Vagina (tissue), 2 donors: ENCODE measurements at places on chromosomes 3 and 15. TPM values are rescaled to one million over a fixed set of nuclear protein-coding genes. Genes with fewer than 3 reads are reported as not detected.

- DNase-seq: no peak
- no peaks in the 10 kb centered on the region for H3K36me3 ChIP-seq
- H3K27ac ChIP-seq: no peak overlapping the region
- peaks cover 17% of the 10 kb centered on the region for H3K4me1 ChIP-seq
- H3K27me3 ChIP-seq: peaks cover 12% of the 10 kb centered on the region
Observed at GRCh38 chr3:32817257-32817557, 590 bp upstream of the TRIM71 start.

DNA sequence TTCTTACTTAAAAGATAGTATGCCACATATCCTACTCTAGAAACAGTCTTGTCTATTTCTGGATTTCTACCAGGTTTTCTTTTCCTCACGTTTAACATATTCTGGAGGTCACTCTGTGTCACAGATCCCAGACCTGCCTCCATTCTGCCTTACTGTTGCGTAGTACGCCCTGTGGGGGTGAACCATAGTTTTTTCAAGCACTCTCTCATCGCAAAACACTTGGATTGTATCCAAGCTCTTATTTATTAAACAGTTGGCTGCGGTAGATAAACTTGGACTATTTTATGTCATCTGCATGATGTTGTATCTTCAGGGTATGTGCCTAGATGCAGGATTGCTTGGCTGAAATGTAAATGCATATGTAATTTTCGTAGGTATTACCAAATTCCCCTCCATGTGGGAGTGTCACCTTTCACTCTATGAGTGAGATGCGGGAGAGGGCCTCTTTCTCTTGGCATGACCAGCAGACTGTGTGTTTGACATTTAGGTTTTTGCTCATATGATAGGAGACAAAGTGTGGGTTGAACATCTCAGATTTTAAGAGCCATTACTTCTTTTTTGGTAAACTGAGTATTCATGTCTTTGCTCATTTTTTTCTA, 55.8 kb downstream of the ABTB1 start:
- H3K4me1 ChIP-seq: no peaks in the 10 kb centered on the region
- H3K27me3 ChIP-seq: no peaks in the 10 kb centered on the region
- H3K4me3 ChIP-seq: no peak overlapping the region
- H3K27ac ChIP-seq: no peak overlapping the region
- DNase-seq: no peak

GRCh38 chr15:40929660-40930429, 705 bp downstream of the DLL4 start:
- peaks cover 62% of the 10 kb centered on the region for H3K4me1 ChIP-seq
- no peaks in the 10 kb centered on the region for H3K36me3 ChIP-seq
- no peak for DNase-seq
- H3K27me3 ChIP-seq: peaks cover 18% of the 10 kb centered on the region
- H3K27ac ChIP-seq: no peak overlapping the region

- no peaks in the 10 kb centered on the region for H3K36me3 ChIP-seq
- H3K27me3 ChIP-seq: no peaks in the 10 kb centered on the region
- H3K4me1 ChIP-seq: no peaks in the 10 kb centered on the region
- no peak overlapping the region for H3K27ac ChIP-seq
- no peak for DNase-seq
- no peak overlapping the region for H3K4me3 ChIP-seq
Observed at GRCh38 chr3:178486903-178487302, 49.3 kb upstream of the KCNMB2 start.

Gene DNAH1
- total RNA-seq: 12.3 TPM

GRCh38 chr15:78993931-78994530, 49.2 kb upstream of the CTSH start:
- H3K4me3 ChIP-seq: no peak overlapping the region
- no peaks in the 10 kb centered on the region for H3K36me3 ChIP-seq
- no peaks in the 10 kb centered on the region for H3K27me3 ChIP-seq
- no peak for DNase-seq
- H3K4me1 ChIP-seq: peaks cover 30% of the 10 kb centered on the region

Gene GOLGA8B
- 68.0 TPM for total RNA-seq

DNA sequence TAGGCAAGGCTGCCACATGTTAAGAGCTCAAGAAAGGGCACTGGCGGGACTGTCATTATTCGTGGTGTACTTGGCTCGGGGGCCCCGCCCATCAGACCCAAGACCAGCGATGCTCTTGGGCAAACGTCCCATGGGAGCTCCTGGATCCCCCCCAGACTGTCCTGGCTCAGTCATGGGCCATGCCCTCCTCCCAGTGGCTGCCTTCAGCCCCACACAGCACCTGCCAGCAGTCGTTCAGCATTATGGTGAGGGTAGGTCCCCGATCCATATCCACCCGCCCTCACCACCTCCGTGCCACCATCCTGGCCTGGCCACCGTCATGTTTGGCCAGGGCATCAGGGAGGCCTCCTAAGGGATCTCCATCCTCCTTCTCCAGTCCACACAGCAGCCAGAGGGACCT, 51.4 kb upstream of the IQSEC1 start:
- H3K4me3 ChIP-seq: no peak overlapping the region
- no peaks in the 10 kb centered on the region for H3K36me3 ChIP-seq
- H3K27ac ChIP-seq: no peak overlapping the region
- DNase-seq: no peak

Gene PEX11A
- 4.7 TPM for total RNA-seq

DNA sequence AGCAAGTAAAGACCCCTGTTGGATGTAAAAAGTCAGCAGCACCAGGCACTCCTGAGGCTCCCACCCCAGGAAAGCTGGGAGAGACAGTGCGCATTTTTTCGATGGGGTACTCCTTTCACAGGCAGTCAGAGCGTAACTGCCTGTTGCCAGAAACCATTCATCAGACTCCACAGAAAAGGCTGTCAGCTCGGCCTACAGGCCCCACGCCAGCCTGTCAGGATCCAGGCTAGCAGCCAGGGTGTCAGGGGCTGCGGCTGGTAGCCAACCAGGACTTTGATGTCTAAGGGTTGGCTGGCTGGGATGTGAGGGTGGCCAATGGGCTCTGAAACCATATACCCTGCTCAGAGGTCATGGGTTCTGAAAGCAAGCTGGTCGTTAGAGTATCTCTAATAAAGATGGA, 164.5 kb downstream of the WNT5A start:
- no peaks in the 10 kb centered on the region for H3K36me3 ChIP-seq
- no peaks in the 10 kb centered on the region for H3K27me3 ChIP-seq
- no peak overlapping the region for H3K4me3 ChIP-seq
- no peak for DNase-seq
- peaks cover 8% of the 10 kb centered on the region for H3K4me1 ChIP-seq

DNA sequence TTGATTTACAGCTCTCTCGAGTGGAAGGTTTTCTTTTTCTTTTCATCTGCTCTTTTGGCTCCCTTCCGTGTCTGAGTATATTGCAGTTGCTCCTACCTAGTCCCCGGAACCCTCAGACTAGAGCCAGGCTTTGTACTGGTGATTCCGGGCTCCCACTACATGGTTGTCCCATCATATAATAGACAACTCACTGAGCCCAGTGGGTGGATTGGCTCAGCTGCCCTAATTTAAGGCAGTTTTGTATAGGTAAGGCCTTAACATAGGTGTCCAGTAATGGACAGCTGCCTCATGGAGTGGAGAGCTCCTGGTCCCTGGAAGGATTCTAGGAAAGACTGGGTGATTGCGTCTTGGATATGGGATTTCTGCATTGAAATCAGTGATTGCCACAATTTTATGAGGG, 58.0 kb downstream of the KY start:
- DNase-seq: no peak
- H3K27me3 ChIP-seq: no peaks in the 10 kb centered on the region
- no peak overlapping the region for H3K4me3 ChIP-seq
- no peak overlapping the region for H3K27ac ChIP-seq

DNA sequence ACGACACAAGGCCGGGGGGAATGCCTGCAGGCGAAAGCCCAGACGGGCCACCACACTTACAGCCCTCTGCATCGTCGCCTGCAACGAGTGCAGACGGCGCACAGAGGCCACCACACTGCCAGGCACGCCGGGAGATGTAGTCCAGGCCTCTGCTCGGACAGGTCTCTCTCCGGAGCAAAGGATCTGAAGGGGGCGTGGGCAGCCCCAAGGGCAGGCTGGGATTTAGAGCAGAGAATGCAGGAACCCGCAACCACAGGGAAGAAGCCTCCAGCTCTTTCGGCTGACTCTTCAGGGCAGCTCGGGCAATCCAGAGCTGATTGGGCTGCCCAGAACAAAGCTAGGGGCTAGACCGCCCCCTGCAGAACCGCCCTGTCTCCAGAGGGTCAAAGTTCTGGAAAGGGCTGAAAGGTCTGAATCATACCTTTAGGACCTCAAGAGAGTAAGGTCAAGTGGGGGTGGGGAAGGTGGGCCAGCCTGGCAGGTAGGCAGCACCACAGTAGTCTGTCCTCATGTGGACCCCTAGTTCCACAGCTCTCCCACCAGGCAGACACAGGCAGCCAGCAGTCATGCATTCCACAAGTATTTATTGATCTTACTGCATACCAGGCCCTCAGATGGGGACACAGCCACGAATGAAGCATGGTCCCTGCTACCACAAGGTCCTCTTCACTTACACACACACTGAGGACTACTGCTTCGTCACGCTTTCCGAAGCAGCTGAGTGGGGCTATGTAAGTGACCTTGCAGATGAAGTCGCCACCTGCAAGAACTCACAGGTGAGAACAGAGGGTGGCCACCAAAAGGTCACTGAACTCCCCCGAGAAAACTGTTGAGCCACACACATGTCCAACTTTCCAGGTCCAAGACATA, at the start of gene AMT:
Gene AMT, minus strand, starts transcription at position 95 of the 870 bp plus-strand sequence. Its CDS starts 23 bp downstream, at position 72.
- DNase-seq: no peak
- H3K4me1 ChIP-seq: peaks cover 7% of the 10 kb centered on the region
- H3K4me3 ChIP-seq: no peak within 1 kb of the TSS
- H3K27ac ChIP-seq: no peak within 1 kb of the TSS
- H3K27me3 ChIP-seq: no peaks in the 10 kb centered on the region

Gene FAM107A
- 88.6 TPM for total RNA-seq

- H3K27ac ChIP-seq: no peak overlapping the region
- H3K4me1 ChIP-seq: no peaks in the 10 kb centered on the region
- DNase-seq: no peak
Observed at GRCh38 chr3:180246688-180247195, 210.0 kb upstream of the PEX5L start.

Gene GOLGA8J
- not detected for total RNA-seq

GRCh38 chr3:42898896-42899675, 6.9 kb upstream of the ZNF662 start:
- no peak for DNase-seq
- no peaks in the 10 kb centered on the region for H3K27me3 ChIP-seq
- no peak overlapping the region for H3K4me3 ChIP-seq
- no peaks in the 10 kb centered on the region for H3K4me1 ChIP-seq
- no peaks in the 10 kb centered on the region for H3K36me3 ChIP-seq
- no peak overlapping the region for H3K27ac ChIP-seq

Gene MRPS22
- total RNA-seq: 45.7 TPM

DNA sequence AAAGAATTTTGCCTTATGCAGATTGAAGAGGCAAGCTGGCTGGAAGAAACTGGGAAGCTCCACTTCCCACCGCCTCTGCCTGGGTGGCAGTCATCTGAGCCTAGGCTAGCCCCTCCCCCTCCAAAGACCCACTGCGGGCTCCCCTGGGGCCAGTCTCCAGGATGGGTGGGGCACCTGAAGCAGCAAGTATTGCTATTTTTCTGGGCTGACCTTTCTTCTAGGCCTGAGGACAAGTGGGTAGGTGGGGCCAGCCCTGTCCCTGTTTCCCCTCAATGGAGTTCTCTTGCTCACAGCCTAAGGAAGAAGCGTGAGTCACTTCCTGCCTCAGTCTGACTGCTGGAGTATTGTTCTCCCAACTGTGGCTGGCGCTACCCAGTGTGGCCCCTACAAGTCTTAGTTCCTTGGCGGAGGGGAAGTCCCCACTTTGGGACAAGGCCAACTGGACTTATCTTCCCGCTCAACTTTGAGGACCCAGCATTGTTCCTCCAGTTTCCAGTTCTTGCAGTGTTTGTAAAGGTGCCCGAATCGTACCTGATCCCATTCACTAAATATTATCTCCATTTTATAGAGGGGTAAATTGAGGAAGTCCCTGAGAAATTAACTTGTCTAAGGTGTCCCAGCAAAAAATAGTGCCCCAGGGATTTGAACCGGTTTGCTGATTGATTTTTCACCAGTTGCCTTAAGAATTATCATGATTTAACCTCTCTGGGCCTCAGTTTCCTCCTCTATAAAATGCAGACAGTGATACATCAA, 1.4 kb downstream of the FURIN start:
- peak overlapping the region; percentile 89 for H3K27ac ChIP-seq
- H3K27me3 ChIP-seq: no peaks in the 10 kb centered on the region

Gene APOD
- total RNA-seq: 549 TPM

DNA sequence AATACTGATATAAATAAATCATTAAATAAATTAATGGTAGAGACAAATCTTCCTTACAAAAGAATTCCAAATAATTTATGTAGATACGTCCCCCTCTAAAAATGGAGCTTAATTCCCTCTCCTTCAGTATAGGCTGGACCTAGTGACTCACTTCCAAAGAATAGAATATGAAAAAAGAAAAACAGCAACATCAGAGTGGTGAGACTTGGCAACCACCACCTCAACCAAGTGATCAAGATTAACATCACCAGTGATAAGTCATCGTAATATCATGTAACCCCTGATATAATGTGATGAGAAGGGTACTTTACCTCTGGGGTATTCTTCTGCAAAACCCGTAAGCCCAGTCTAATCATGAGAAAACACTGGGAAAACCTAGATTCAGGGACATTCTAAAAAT, 13.4 kb downstream of the GOLGB1 start:
- DNase-seq: no peak
- no peaks in the 10 kb centered on the region for H3K36me3 ChIP-seq
- H3K27me3 ChIP-seq: no peaks in the 10 kb centered on the region
- H3K4me3 ChIP-seq: no peak overlapping the region
- H3K4me1 ChIP-seq: peaks cover 8% of the 10 kb centered on the region

DNA sequence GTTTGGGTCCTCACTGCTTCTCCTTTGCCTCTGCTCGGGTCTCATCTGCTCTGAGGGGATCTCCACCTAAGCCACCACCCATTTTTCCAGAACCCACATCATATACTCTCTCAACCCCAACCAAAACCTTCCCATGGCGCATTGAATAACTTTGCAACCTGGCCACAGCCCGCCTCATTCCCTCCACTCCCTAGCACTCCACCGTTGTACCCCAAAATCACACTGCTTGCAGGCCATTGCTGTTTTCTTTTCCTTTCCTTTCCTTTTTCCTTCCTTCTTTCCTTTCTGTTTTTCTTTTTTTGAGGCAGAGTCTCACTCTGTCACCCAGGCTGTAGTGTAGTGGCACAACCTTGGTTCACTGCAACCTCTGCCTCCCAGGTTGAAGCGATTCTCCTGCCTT, 3.1 kb upstream of the VPS18 start:
- no peak overlapping the region for H3K4me3 ChIP-seq
- no peak overlapping the region for H3K27ac ChIP-seq
- H3K4me1 ChIP-seq: peaks cover 23% of the 10 kb centered on the region
- DNase-seq: no peak
- peaks cover 3% of the 10 kb centered on the region for H3K36me3 ChIP-seq

DNA sequence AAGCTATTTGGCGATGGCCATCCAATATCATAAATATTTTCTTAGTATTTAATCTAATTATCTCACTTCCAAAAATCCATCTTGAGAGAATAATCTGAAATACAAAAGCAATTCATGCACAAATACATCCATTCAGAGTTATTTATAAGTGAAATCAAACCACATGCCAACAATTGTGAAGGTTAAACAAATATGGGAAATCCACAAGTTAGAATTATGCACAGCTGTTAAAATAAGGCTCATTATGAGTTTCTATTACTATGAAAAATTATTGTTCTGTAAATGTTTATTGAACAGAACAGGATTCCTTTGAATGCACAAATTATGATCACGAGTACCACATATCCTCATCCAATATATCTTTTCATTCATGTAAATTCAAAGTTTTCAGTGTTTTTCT, 267.7 kb downstream of the PLOD2 start:
- H3K36me3 ChIP-seq: no peaks in the 10 kb centered on the region
- H3K27ac ChIP-seq: no peak overlapping the region
- no peaks in the 10 kb centered on the region for H3K4me1 ChIP-seq
- H3K4me3 ChIP-seq: no peak overlapping the region
- no peaks in the 10 kb centered on the region for H3K27me3 ChIP-seq
- no peak for DNase-seq
